ENCODE measurements at places on chromosomes 16 and 17.

DNA sequence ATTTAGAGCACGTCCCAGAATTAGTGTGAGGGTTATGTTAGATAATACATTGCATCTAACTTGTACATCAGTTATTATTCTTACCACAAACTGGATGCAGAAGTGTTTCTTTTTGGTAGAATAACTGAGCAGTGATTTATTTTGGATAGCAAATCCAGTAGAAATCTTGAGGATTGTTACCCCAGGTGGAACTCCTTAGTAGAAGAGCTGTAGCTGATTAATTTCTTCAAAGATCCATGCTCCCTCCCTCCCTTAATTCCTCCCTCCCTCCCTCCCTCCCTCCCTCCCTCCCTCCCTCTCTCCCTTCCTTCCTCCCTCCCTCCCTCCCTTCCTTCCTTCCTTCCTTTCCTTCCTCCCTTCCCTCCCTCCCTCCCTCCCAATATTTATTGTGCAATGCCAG, 337.7 kb downstream of the CA10 start:
- H3K27ac ChIP-seq, result no peak overlapping the region
- no peaks in the 10 kb centered on the region for H3K4me1 ChIP-seq
- H3K4me3 ChIP-seq, result no peak overlapping the region
- H3K27me3 ChIP-seq, result no peaks in the 10 kb centered on the region

GRCh38 chr16:30644334-30644830, 6.4 kb upstream of the PRR14 start:
- no peaks in the 10 kb centered on the region for H3K4me1 ChIP-seq
- no peak for ATAC-seq
- H3K27ac ChIP-seq, result no peak overlapping the region
- no peaks in the 10 kb centered on the region for H3K27me3 ChIP-seq
- no peaks in the 10 kb centered on the region for H3K36me3 ChIP-seq

- H3K4me3 ChIP-seq, result no peak overlapping the region
- no peaks in the 10 kb centered on the region for H3K36me3 ChIP-seq
- ATAC-seq, result no peak
- H3K27me3 ChIP-seq, result peaks cover 76% of the 10 kb centered on the region
- H3K4me1 ChIP-seq, result no peaks in the 10 kb centered on the region
These were observed 13.9 kb downstream of the CD300A start for GRCh38 chr17:74480290-74480689.

DNA sequence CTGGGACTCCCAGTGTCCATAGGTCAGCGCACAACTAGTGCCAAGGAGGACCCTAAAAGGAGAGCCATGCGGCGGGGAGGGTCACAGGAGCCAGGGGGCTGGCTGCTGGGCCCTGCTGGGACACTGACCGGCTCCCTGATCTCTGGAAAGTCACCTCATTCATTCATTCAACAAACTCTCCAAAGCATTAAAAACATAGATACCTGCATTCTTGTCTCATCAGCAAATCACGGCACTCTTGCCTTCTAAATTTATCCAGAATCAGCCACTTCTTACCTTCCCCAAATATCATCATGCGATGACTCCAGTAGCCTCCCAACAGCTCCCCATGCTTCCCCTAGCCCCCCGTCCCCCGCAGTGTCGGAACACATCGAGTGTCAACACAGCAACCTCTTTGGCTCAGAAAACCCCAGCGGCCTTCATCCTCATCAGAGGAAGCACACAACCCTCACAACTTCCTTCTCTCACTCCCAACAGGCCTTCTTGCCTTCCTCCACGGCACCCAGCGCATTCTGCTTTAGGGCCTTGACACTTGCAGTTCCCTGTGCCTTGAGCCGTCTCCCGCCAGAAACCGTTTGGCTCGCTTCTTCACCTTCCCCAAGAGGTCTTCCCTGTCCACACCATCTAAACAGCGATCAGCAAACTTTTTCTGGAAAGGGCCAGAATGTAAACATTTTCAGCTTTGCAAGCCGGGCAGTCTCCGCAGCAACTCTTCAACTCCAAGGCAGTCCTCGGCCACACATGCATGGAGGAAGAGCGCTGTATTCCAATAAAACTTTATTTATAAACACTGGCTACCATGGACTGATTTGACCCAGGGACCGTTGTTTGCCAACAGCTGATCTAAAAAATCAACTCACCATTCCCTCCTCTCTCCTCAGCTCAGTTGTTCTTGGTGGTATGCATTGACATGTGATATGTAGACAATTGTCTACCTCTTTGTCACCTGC, 119.5 kb upstream of the TNRC6C start:
- no peak for ATAC-seq
- no peak overlapping the region for H3K27ac ChIP-seq
- no peaks in the 10 kb centered on the region for H3K4me1 ChIP-seq
- H3K36me3 ChIP-seq, result no peaks in the 10 kb centered on the region
- no peak overlapping the region for H3K4me3 ChIP-seq

GRCh38 chr16:67082891-67083290, 26.9 kb upstream of the PHAF1 start:
- peaks cover 39% of the 10 kb centered on the region for H3K36me3 ChIP-seq
- H3K4me1 ChIP-seq, result peaks cover 13% of the 10 kb centered on the region
- no peak overlapping the region for H3K4me3 ChIP-seq
- no peaks in the 10 kb centered on the region for H3K27me3 ChIP-seq
- H3K27ac ChIP-seq, result no peak overlapping the region
- no peak for ATAC-seq

DNA sequence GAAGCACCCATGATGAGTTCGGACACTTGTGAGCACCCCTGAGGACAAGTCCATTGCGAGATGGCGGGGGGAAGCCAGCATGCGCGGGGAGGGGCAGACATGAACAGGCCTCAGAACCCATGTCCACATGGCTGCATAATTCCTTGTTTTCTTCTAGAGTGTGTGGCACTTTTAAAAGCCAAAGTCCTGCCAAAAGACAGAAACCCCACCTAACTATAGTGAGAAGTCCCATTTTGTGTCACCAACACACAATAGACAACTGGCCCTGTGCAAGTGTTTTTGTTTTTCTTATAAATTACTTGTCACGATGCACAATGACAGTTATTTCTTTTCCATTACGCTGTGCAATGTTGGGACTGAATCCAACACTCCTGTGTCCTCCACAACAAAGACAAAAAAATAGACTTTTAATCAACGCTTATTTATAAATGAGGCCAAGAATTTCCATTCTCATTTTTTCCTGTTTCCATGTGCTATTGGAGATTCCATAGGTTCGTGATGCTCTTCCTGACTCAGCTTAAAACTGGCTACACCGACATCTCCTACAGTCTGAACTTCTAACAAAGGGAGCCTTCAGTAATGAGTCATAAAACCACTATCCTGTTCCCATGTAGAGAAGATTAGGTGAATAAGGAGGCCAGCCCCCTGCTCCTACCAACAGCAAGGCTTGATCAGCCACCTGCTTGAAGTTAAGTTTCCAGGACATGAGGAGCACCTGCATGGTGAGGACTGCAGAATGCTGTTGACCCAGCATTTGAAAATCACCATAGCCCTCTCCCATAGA, 98.9 kb downstream of the ZNF423 start:
- no peaks in the 10 kb centered on the region for H3K36me3 ChIP-seq
- H3K4me3 ChIP-seq, result no peak overlapping the region
- ATAC-seq, result no peak
- H3K27ac ChIP-seq, result no peak overlapping the region
- peaks cover 15% of the 10 kb centered on the region for H3K4me1 ChIP-seq

DNA sequence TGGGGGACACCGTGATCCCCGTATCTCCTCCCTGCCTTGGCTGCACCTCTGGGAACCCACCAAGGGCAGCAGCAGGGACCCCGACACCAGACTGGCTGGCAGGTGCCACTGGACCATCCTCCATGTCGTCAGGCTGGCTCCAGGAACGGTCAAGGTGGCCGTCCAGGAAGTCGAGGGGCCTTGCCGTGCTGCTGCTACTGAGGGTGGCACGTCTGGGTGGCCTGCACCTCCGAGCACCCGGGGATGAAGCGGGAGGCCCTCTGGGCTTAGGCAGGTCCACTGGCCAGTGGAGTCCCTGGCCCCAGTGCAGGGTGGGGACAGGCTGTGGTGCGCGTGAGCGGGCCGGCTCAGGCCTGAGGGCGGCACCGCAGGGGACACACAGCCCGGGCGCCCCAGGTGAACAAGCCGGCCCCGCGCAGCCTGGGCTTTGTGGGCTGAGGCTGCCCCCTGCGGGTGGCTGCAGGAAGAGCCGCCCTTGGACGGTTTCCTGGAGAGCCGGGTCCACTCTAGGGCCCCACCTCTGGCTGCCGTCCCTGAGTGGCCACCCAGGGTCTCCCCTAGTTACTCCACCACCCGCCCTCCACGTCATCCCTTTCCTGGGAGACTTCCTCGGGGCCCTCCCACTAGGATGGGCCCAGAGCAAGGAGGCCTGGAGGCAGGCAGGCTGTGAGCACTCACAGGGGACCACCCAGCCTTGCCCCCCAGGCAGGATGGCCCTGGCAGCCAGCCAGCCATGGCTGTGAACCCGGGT, 42.8 kb upstream of the ZC3H18 start:
- H3K4me3 ChIP-seq, result no peak overlapping the region
- peaks cover 58% of the 10 kb centered on the region for H3K4me1 ChIP-seq
- no peak overlapping the region for H3K27ac ChIP-seq
- H3K27me3 ChIP-seq, result peaks cover 43% of the 10 kb centered on the region

GRCh38 chr16:22882981-22883380, 69.0 kb downstream of the HS3ST2 start:
- H3K36me3 ChIP-seq, result no peaks in the 10 kb centered on the region
- peaks cover 34% of the 10 kb centered on the region for H3K27me3 ChIP-seq
- no peaks in the 10 kb centered on the region for H3K4me1 ChIP-seq
- ATAC-seq, result no peak
- no peak overlapping the region for H3K4me3 ChIP-seq

Measured in gastroesophageal sphincter (tissue), 4 donors.